Epithelial cell of proximal tubule (primary cell): ENCODE measurements at places on chromosomes 3 and 15. TPM values are rescaled to one million over a fixed set of nuclear protein-coding genes. Genes with fewer than 3 reads are reported as not detected.

DNA sequence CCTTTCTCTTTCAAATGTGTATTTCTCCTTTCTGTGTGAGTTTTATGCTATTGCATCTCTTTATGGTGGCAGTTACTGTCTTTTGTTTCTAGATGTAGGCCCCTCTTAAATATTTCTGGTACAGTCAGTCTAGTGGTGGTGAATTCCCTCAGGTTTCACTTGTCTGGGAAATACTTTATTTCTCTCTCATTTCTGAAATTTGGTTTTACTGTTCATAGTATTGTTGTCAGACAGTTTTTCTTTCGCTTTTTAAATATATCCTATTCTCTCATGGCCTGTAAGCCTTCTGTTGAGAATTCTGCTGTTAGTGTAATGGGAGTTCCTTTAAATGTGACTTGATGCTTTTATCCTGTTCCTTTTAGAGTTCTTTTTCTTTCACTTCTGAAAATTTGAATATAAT, 874.0 kb downstream of the PLOD2 start:
- DNase-seq = no peak

GRCh38 chr3:170196833-170197232, 15.3 kb upstream of the PHC3 start:
- DNase-seq = no peak

GRCh38 chr3:129018751-129019150, 17.6 kb downstream of the EFCC1 start:
- no peak for DNase-seq

GRCh38 chr3:4888913-4889846, 90.1 kb upstream of the BHLHE40 start:
- DNase-seq = no peak

DNA sequence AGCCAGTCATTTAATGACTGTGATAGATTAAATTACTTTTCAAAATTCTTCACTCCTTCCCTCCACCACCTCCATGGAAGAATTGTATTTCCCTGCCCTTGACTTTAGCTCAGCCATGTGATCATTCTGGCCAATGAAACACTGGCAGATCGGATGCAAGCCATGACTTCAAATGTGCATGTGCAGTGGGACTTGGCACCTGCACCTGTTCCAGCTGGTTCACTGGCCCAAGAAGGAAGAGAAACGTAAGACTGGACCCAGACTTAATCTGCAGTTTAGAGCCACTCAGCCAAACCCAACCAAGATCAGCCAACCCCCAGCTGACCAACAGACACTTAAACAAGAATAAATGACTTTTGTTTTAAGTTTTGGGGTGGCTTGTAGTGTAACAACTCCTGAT, 11.8 kb downstream of the DPH3 start:
- no peak for DNase-seq

GRCh38 chr15:52716536-52716935, 37.3 kb upstream of the ATOSA start:
- no peak for DNase-seq

- no peak for DNase-seq
Measured at GRCh38 chr3:73499787-73500186, 125.0 kb downstream of the PDZRN3 start.

- no peak for DNase-seq
Measured at GRCh38 chr3:148512648-148513047, 185.1 kb upstream of the AGTR1 start.

Gene BNC1
- 10.6 and 16.4 TPM in 2 replicates for total RNA-seq
